Left ventricle myocardium superior (tissue), 1 donor: ENCODE measurements at places on chromosomes 12 and 14.
A peak's percentile ranks its signal among the peaks of the same experiment; 100 is the strongest.

DNA sequence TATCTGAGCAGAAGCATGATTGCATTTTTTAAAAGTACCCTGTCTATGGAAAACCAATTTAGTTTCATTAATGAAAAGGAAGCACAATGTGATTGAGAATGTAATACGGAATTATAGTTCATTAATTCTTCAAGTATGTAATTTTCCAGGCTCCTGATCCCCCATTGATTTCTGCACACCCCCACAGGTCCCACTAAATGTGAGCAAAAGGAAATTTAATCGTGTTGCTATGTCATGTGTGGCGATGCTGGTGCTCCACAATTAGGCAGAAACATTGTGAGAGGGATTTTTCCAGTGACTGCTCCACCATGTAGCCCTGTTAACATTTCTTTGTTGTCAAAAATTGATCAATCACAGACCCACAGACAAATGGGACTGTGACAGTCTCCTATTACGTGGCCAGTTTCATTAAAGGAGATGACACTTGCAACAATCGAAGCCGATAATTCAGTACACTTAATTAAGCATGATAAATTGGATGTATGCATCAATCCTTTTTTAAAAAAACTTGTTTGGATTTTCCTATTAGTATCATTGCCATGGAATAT lies 306.0 kb downstream of the NELL2 start:
- DNase-seq = no peak

DNA sequence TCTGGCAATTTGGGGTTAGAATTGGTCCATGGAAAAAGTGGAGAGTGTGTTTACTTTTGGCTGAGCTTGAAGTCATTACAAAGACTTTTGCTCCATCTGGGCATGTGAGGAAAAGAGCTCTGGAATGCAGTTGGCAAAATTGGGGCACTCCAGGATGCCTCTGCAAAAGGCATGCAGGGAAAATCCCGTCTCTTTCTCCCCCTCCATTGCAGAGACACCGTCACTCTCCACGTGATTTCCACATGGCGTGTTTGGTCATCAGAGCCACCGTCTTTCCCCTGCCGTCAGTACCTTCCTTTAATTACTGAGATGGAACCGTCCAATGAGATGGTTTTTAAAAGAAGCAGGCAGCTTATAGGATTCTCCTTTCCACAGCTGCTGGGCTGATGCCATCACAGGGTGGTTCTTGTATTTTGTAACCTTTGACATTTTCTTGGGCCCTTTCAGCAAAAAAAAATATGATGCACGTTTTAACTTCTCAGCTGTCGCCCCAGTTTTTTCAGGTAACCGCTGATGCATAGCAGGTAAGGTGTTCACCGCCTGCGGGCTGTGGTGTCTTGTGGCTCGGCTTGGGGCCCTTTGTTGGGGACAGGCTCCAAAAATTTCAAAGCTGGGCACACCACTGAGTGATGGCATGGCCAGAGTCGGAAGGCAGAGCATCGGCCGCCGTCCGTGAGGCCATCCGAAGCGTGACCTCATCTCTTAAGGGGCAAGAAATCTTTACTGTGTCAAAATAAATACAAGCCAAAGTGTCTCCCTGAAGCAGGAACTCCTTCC lies 68.4 kb downstream of the CACNA1C start:
- no peak for DNase-seq

DNA sequence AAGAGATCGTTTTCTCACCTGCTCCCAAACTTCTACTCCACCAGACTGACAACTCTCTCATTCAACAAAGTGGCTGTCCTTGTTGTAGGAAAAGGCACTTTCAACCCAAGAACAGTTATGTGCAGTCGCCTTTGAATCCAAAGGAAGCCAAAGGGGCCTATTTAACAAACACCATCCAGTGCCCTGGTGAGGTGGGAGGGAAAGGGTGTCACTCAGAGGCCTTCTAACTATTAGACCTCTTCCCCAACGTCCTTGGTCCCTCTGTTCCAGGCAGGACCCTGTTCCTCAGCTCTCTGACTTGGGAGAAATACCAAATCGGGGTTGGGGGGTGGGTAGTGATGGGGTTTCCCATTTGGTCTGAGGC lies 3.2 kb downstream of the SIX4 start:
- no peak for DNase-seq

GRCh38 chr14:31419967-31420318 lies 407 bp downstream of the HEATR5A start:
- peak; percentile 81 for DNase-seq

- DNase-seq = no peak
These were observed 29.0 kb downstream of the SLC2A3 start for GRCh38 chr12:7907009-7907408.

GRCh38 chr12:130552483-130552996 lies 163.6 kb downstream of the RIMBP2 start:
- DNase-seq = no peak

- no peak for DNase-seq
These were observed 253.1 kb upstream of the BTG1 start for GRCh38 chr12:92398565-92399309.

DNA sequence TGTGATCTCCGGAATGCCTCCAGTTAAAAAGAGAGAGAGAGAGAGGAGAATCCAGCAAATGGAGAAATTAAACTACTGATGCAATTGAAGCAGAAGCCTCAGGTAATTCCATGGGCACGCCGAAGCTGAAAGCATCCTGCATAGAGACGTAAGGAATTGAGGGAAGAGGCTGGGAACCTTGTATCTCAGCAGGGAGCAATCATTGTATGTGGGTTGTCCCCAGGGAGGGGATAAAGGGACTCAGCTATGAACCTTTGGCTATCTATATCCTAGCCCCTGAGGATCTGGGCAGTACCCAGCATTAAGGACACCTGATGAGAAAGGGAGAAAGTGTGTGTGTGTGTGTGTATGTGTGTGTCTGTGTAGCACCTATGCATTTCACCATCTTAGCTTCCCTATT lies 95.8 kb upstream of the ATXN7L3B start:
- DNase-seq = no peak

DNA sequence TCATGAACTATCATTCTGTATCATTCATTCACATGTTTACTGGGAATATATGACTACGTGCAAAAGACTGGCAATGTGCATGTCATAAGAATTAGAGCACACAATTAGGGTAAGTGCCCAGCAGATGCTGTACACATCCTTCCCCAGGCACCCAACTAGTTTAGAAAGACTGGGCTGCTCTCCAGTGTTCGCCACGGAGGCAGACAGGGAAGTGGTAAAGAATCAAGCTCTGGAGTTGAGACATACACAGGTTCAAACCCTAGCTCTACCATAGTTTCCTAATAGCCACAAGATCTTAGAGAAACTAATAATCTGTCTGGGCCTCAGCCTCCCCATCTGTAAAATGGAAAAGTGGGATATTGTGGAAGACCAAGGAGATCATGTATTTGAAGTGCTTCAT lies 6.8 kb downstream of the TMCC3 start:
- no peak for DNase-seq

DNA sequence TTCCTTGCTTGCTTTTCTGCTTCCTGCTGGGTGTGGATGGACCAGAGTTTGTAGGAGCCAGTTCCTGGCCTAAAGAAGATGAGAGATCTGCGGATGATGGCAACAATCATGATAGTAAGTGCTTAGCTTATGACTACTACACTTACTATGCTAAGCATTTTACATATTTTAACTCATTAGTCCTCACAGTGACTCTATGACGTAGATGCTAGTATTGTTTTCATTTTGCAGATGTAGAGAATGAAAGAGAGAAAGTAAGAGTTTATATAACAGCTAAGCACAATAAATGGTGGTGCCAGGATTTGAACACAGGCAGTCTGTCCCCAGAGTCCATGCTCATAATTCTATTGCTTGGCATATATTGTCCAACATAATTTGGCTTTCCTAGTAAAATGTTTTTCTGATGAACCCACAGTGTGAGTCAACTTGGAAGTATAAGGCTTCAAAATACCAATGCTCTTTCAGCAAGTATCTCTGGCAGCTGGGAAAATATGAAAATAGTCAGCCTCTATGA lies 363.2 kb upstream of the DDHD1 start:
- no peak for DNase-seq

DNA sequence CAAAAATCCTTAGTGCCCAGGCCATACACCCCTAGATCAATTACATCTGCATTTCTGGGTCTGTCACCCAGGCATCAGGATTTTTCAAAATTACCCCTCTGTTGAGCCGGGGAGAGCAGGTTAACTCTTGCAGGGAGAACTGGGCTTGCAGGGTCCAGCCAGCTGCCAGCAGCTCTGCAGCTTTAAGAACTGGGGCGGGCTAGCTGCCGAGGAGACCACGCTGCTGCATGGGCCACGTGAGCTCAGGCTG lies at the start of gene DGLUCY:
Gene DGLUCY, plus strand, starts transcription at position 245 of the 250 bp plus-strand sequence. CDS start 46,222 bp downstream, outside the sequence.
- DNase-seq = peak; percentile 91

DNA sequence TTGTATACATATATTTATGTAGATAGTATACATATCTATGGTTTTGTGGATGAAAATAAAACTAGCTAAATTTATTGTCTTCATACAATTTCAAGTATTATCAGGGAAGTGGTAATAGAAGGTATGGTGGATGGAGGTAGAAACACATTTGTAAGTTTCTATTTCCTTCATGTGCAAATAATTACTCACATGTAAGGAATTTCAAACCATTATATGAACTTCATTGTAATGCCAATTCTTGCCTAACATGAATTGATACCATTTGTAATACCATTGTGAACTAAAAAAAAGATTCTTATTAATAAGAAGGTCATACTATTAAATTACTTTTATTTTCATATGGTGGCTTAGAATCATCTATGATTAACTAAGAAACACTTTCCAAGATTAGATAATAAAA lies 20.1 kb upstream of the PPFIA2 start:
- no peak for DNase-seq

DNA sequence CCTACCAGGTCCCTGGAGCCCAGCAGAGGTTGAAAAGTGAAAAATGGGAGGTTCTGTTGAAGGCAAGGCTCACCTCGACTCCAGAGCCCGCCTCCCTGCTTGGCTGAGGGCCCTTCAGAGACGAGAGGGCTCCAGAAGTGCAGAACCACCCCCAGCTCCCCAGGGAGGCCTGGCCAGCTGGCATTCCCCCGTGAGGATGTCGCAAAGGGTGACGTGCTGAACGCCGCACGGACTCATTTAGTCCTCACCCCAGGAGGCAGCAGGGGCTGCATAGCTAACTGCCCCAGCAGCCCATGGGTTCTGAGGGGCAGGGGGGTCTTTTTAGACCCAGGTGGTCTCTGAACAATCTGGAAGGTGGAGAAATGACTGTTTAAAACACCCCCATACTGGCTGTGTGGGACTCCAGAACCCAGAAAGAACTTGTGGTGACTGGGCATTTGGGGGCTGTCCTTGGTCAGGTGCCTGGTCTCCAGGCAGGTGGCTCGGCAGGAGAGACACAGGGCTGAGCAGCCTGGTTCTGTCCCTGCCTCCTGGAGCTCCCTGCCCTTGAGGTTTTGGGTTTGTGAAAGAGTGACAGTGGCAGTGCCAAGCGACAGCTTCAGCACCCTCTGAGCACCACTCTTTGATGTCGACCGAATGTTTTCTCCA lies 32.0 kb downstream of the ANAPC7 start:
- DNase-seq = no peak

DNA sequence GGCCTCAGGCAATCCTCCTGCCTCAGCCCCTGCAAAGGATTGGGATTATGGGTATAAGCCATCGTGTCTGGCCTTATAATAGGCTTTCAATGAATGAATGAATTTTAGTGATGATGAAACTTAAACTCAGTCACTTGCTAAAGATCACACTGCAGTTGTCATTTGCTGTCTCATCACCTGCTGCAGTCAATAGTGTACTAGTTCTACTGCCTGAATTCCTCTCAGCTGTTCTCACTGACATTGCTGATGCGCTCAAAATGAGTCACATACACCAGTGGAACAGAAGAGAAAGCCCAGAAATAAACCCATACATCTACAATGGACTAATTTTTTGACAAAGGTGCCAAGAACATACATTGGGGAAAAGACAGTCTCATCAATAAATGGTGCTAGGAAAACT lies 5.6 kb upstream of the SYNJ2BP start:
- no peak for DNase-seq

DNA sequence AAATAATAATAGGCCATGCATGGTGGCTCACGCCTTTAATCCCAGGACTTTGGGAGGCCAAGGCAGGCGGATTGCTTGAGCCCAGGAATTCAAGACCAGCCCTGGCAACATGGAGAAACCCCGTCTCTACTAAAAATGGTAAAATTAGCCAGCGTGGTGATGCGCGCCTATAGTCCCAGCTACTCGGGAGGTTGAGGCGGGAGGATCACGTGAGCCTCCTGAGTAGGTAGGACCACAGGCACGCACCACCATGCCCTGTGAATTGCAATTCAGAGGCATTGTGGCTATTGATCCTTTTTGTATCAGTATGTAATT lies 2.3 kb downstream of the ARHGDIB start:
- DNase-seq = no peak

GRCh38 chr12:43289426-43289801 lies 262.6 kb downstream of the ADAMTS20 start:
- no peak for DNase-seq
